HT-29 (cell line): ENCODE measurements at places on chromosomes 6 and 20. TPM values are rescaled to one million over a fixed set of nuclear protein-coding genes. Genes with fewer than 3 reads are reported as not detected.

- no peak for DNase-seq
These were observed 88.6 kb downstream of the FNDC1 start for GRCh38 chr6:159257846-159258245.

GRCh38 chr6:157769776-157770426, 53.1 kb upstream of the SNX9 start:
- no peak for DNase-seq

DNA sequence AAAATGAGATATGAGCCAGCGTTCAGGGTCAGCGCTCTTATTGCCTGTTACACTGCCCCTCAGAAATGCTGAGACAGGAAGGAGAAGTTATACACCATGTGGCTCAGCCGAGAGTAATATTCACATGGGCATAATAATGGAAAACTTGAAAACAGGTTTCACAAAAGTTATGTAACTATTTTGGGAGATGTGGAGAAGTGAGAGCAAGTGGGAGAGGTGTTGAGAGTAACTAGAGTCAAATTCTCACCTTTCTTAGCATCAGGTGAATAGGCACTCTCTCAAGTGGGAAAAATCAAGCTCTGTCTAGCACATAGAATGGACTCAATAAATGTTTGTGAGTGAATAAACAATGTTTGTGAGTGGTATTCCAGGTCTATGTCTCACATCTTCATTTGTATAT, 94.5 kb downstream of the TBX18 start:
- DNase-seq: no peak

GRCh38 chr20:60100780-60101179, 142.6 kb downstream of the CDH26 start:
- DNase-seq: no peak

DNA sequence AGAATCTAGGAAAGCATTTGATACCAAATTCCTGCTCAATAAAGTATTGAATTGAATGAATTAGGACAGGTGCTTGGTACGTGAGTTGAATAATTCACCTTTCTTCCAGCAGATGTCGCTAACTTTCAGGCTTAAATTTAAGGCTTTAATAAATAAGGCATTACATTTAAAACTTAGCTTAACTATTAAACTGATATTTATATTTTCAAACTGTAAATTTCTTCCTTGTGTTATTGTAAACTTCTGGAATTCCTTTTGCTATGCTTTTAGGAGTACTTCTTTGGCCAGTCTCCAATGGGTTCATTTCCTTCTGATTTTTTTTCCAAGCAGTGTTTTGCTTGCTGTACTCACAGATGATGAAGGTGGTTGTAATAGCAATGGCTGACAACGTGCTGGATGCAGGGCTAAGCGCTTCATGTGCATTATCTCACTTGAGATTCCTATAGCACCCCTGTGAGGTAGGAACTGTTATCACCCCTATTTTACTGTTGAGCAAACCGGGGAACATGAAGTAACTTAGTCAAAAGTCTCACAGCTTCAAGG, 71.3 kb upstream of the SLC2A12 start:
- DNase-seq: peak; percentile 90

- no peak for DNase-seq
These were observed 106.3 kb downstream of the STXBP5 start for GRCh38 chr6:147310521-147310920.

DNA sequence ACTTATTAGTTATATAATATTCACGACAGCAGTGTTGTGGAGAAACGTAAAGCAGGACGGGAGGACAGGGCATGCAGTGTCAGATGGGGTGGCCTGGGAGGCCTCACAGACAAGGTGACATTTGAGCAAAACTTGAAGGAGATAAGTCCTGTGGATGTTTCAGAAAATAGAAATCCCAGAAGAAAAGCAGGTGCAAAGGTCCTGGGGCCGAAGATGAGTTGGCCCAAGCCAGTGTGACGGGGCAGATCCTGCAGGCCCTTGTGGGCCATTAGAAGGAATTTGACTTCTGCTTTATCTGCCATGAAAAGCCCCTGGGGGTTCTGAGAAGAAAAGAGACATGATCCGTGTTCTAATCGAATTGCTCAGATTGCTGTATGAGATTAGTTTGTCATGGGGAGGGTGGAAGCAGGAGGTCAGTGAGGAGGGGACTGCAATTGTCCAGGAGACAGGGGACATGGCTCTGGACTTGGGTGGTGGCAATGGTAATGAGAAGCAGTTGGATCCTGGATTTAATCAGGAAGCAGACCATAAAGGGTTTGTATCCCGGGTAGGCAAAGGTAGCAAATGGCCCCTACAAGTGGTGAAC, 437.4 kb upstream of the SULF2 start:
- no peak for DNase-seq

DNA sequence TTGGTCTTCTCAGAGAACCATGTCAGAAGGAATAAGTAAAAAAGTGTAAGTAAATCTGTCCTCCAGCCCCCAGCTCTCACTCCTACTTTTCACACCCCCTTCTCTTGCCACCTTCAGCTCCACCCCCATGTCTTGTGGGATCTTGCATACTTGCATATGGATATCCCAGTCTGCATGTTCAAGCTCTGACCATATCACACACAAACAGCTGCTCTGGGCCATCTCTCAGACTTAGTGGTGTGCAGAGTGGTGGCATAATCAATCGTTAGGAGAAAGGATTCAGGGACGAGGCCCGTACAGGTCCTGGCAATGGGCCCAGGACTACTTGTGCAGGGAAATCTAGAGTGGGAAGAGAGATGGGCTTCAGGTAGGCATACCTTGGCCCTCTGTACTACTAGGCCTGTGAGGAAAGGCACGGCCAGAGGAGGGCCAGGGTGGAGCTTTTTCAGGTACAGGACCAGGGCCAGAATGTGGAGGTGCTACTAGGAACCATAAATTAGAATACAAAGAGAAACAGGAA, 112.0 kb upstream of the SGK1 start:
- no peak for DNase-seq

DNA sequence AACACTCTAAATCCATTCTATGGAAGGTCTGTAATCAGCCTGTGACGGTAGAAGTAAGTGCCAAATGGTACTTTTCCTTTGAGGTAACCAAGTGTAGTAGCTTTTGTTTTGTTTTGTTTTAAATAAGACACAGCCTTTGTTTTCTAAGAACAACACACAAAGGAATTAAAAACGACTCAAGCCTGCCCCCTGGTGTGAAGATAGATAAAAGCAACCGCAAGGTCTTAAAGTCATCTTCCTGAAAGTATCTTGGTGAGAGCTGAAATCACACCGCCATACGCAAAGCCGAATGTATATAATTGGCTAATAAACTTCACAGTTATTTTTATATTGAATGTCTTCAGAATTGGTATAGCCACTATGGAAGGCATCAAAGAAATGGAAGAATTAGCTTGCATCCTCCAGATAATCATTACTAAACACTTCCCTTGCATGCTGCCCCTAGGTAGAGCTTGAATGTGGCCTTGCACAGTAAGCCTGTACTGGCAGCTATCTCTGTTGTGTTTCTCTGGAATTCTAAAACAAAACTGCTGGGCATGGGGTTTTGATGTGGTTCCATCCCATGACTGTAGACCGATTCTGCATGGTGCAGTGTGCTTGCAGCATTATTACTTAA, 95.6 kb downstream of the LAMP5 start:
- peak; percentile 89 for DNase-seq

Gene CLPSL1
- total RNA-seq: not detected in 2 replicates

Gene BPI
- not detected in 2 replicates for total RNA-seq

Gene TCF21
- total RNA-seq: 0.37 and 0.76 TPM in 2 replicates

Gene ZC2HC1B
- not detected in 2 replicates for total RNA-seq

Gene APOBEC2
- not detected in 2 replicates for total RNA-seq

Gene PTPRT
- not detected in 2 replicates for total RNA-seq

Gene WFDC8
- not detected in 2 replicates for total RNA-seq

Gene BPIFB4
- not detected in 2 replicates for total RNA-seq

Gene DDRGK1
- 45.8 and 55.5 TPM in 2 replicates for total RNA-seq
